ENCODE measurements at places on chromosomes 1 and 21.

- no peak overlapping the region for H3K27ac ChIP-seq
- no peak for DNase-seq
Measured at GRCh38 chr1:214213136-214213535, 67.8 kb upstream of the SMYD2 start.

GRCh38 chr1:210001751-210002150 is 63.7 kb downstream of the SYT14 start:
- no peaks in the 10 kb centered on the region for H3K27me3 ChIP-seq
- no peak overlapping the region for H3K4me3 ChIP-seq
- no peaks in the 10 kb centered on the region for H3K36me3 ChIP-seq

- peak overlapping the region; percentile 87 for H3K4me3 ChIP-seq
- no peaks in the 10 kb centered on the region for H3K36me3 ChIP-seq
- H3K27ac ChIP-seq, result peak overlapping the region; percentile 97
- no peaks in the 10 kb centered on the region for H3K4me1 ChIP-seq
- peak; percentile 63 for DNase-seq
Measured at GRCh38 chr1:48469616-48470480, 2.2 kb downstream of the SPATA6 start.

- H3K4me3 ChIP-seq, result peak overlapping the region; percentile 71
- H3K36me3 ChIP-seq, result no peaks in the 10 kb centered on the region
- no peaks in the 10 kb centered on the region for H3K27me3 ChIP-seq
- peak overlapping the region; percentile 59 for H3K27ac ChIP-seq
Measured at GRCh38 chr1:231040800-231041718, 1.0 kb upstream of the FAM89A start.

DNA sequence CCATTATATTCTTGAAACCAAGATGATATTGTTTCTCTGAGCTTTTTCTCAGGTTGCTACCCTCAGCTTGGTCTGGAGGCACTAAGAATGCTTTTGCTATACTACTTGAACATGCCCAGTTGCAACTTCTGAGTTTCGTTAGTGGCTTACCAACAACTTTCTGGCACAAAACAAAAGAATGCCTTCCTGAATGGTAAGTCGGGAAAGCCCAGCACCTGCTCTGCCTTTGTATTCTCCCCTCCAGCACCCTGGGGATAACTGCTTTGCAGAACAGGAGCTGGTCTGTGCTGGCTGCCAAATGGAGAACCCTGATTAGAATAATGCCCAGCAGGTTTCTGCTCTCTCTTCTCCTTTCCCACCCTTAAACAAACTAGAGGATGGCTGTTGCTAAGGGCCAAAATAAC is 149.3 kb downstream of the TGFB2 start:
- no peaks in the 10 kb centered on the region for H3K36me3 ChIP-seq
- DNase-seq, result peak; percentile 38

DNA sequence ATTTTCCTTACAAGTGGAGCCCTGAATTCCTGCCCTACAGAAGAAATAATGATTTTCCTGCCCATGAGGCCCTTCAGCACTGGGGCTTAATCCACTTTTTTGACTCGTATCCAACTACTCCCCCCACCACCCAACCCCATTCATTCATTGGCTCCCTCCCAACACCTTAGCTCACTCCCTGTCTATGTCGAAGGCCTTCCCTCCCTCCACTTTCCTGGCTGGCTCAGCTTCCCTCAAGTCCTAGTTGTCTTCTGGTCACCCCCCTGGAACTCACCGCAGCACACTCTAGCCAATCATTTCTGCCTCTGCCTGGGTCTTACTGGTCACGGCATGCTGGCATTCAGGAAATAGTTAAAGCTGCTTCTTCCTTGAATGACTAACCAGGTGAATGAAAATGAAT is 118.9 kb downstream of the PGBD5 start:
- H3K27ac ChIP-seq, result no peak overlapping the region
- DNase-seq, result no peak
- H3K4me1 ChIP-seq, result peaks cover 4% of the 10 kb centered on the region
- no peak overlapping the region for H3K4me3 ChIP-seq

GRCh38 chr1:22364764-22365163 is 86.9 kb upstream of the ZBTB40 start:
- no peaks in the 10 kb centered on the region for H3K36me3 ChIP-seq
- no peaks in the 10 kb centered on the region for H3K27me3 ChIP-seq
- H3K4me1 ChIP-seq, result no peaks in the 10 kb centered on the region
- H3K4me3 ChIP-seq, result no peak overlapping the region

- no peak overlapping the region for H3K4me3 ChIP-seq
- H3K27me3 ChIP-seq, result no peaks in the 10 kb centered on the region
- DNase-seq, result no peak
Measured at GRCh38 chr1:86621286-86621685, 74.4 kb downstream of the CLCA4 start.

GRCh38 chr21:28193189-28193588 is 799.5 kb downstream of the LTN1 start:
- no peak overlapping the region for H3K4me3 ChIP-seq
- H3K4me1 ChIP-seq, result no peaks in the 10 kb centered on the region
- H3K27ac ChIP-seq, result no peak overlapping the region
- no peaks in the 10 kb centered on the region for H3K27me3 ChIP-seq
- H3K36me3 ChIP-seq, result no peaks in the 10 kb centered on the region

DNA sequence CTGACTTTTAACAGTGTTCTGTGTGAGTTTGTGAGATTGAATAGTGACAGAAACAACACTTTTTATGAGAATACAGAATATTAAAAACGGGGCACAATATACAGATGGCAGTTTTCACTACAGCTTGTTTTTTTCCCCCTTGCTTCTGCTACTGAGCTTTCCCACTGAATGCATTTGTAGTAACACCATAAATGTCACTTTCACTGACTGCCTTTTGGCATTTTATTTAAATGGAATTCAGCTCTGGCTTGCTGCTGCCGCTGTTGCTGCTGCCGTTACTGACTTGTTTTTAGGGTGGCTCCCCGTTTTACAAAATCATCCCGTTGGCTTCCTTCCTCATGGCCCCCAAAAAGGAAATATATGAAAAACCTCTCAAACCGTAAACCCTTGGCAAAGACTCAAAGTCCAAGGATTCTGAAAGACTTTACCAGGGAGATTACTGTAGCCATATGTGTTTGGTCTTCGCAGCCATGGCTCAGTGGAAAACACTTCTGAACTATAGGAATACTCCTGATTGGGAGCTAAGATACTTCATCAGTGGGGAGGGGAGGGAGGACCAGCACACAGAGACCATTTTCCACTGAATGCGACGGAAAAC is 151.0 kb downstream of the NUF2 start:
- H3K27me3 ChIP-seq, result no peaks in the 10 kb centered on the region
- no peak overlapping the region for H3K27ac ChIP-seq
- H3K36me3 ChIP-seq, result no peaks in the 10 kb centered on the region
- DNase-seq, result no peak
- no peak overlapping the region for H3K4me3 ChIP-seq

GRCh38 chr1:55235722-55236121 is 20.6 kb upstream of the USP24 start:
- no peaks in the 10 kb centered on the region for H3K27me3 ChIP-seq
- DNase-seq, result no peak
- H3K4me3 ChIP-seq, result no peak overlapping the region
- peak overlapping the region; percentile 33 for H3K27ac ChIP-seq
- no peaks in the 10 kb centered on the region for H3K4me1 ChIP-seq

GRCh38 chr1:192808163-192808517 is 699 bp upstream of the RGS2 start:
- peak; percentile 25 for DNase-seq
- no peaks in the 10 kb centered on the region for H3K4me1 ChIP-seq
- peak overlapping the region; percentile 94 for H3K27ac ChIP-seq
- H3K4me3 ChIP-seq, result peak overlapping the region; percentile 75

DNA sequence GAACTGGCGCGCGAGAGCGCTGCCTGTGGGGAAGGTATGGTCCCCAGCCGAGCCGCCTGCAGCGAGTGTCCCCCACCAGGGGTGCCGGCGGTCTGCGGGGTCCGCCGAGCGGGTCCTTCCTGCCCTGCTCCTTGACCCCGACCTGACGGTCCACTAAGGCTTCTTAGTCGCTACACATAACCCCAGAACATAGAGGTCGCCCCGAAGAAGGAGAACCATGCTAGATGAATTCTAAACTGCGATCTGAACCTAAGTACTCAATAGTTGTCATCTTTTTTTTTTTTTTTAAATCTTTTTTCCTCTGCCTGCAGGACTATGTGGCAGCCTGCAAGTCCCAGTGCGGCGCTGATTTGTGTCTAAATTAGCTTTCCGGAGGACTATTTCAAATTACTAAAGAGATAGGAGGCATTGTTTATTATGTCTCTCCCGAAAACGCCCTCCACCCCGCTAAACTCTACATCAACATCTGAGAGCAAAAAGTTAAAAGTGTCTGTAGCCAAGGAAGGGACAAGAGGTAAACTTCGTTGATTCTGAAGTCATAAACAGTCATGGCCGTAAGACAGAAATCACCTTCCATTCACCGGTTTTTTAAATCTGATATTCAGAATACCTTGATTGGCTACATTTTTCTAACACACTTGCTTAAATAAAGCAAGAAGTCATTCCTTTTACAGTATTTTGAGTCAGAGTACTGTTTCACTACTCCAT is 476 bp downstream of the AXDND1 start:
- H3K36me3 ChIP-seq, result no peaks in the 10 kb centered on the region
- no peak for DNase-seq
- H3K27me3 ChIP-seq, result no peaks in the 10 kb centered on the region
- H3K4me3 ChIP-seq, result peak overlapping the region; percentile 80
- no peaks in the 10 kb centered on the region for H3K4me1 ChIP-seq
- peak overlapping the region; percentile 95 for H3K27ac ChIP-seq

- DNase-seq, result no peak
- H3K36me3 ChIP-seq, result no peaks in the 10 kb centered on the region
- H3K27me3 ChIP-seq, result no peaks in the 10 kb centered on the region
- H3K4me1 ChIP-seq, result no peaks in the 10 kb centered on the region
- no peak overlapping the region for H3K27ac ChIP-seq
Measured at GRCh38 chr1:39297551-39297950, 93.1 kb downstream of the MACF1 start.

All from breast epithelium (tissue), 4 donors.